ENCODE measurements at places on chromosomes 1 and 21.

DNA sequence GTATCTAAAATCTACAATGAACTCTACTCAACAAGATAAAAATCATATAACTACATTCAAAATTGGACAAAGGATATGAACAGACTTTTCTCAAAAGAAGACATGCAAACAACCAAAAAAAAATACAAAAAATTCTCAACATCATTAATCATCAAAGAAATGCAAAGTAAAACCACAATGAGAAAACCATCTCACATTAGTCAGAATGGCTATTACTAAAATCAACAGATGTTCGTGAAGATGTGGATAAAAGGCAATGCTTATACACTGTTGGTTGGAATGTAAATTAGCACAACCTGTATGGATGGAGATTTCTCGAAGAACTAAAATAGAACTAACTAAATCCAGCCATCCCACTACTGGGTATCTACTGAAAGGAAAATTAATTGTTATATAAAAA lies 1080.8 kb downstream of the AMY1C start:
- DNase-seq, result no peak

DNA sequence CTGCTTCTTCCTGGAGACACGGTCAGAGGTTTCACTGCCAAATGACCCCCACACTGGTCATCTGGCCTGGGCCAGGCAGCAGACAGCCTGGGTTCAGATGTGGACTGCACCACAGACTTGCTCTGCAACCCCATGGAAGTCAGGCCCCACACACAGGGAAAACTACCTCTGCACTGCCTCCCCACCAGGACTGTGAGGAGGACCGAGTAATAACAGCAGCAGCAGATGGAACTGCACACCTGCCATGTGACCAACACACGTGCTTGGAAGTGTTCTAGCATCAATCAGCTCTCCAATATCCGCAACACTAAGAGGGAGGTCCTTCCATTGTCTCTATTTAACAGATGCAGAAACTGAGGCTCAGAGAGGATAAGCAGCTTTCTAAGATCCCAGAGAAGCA lies 51.4 kb downstream of the SLC9A1 start:
- DNase-seq, result no peak

DNA sequence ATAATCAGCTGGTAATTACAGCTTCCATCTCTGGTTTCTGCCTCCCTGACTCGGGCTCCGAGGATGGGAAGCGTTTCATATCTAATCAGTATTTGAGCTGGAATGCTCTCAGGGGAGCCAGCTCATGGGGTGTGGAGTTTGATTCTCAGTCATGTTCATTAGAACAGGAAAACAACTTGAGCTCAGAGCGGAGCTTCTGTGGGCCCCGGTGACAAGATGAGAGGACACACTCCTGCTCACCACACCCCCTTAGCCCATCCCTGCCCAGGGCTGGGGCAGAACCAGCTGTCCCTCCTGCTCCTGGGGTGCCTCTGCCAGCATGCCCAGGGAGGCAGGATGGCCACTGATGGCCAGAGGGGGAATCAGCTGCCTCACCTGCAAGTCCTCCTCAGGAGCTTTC lies 726.0 kb downstream of the PTPRU start:
- no peak for DNase-seq

DNA sequence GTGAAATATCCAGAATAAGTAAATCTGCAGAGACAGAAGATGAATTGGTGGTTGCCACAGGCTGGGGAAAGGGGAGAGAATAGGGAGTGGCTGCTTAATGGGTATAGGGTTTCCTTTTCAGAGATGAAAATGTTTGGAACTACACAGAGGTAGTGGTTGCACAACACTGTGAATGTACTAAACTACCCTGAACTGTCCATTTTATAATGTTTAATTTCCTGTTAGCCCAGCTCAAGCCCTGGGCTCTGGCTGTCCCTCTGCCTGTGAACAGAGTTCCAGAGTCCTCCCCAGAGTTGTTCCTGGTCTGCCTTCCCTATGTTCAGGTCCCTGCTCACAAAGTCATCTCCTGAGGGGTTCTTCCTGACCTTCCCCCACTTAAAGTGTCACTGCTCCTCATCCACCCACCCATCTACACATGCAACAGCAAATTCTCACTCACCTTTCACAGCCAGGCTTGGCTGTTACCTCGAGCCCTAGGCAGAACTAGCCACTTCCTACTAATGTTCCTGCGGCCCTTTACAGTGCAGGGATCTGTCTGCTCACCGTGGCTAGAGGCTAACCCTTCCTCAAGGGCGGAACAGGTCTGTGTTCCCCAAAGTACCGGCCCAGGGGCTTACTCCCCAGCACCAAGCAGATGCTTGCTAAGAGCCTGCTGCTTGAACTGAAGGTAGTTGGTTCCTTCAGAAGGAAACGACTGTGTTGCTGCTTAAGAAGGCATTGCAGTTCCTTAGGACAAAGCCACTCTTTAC lies 22.4 kb downstream of the DHCR24 start:
- DNase-seq, result no peak

GRCh38 chr1:2255420-2256369 lies 27.6 kb downstream of the SKI start:
- no peak for DNase-seq

DNA sequence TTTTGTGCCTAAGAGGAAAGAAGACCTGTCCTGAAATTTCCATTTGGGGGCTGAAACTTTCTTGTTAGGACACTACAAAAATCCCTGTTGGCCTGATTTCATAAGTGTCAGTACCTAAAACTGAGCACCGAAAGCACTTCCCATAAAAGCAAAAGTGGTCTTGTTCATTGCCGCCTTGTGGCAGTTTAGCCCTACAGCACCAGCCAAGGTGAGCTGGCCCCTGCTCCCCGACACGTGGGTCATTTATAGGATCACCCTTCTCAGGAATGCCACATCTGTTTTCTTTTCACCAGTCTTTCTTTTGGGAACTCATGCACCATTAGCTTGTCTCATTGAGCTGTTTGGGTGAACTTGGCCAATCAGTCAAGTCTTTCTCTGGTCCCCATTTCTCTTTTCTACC lies 155.8 kb upstream of the KAZN start:
- DNase-seq, result no peak

GRCh38 chr1:60073605-60074278 lies at the start of gene C1orf87:
Gene C1orf87, minus strand, starts transcription at chr1:60073770. Its CDS starts 1,127 bp downstream, at chr1:60072643.
- peak; percentile 28 for DNase-seq

DNA sequence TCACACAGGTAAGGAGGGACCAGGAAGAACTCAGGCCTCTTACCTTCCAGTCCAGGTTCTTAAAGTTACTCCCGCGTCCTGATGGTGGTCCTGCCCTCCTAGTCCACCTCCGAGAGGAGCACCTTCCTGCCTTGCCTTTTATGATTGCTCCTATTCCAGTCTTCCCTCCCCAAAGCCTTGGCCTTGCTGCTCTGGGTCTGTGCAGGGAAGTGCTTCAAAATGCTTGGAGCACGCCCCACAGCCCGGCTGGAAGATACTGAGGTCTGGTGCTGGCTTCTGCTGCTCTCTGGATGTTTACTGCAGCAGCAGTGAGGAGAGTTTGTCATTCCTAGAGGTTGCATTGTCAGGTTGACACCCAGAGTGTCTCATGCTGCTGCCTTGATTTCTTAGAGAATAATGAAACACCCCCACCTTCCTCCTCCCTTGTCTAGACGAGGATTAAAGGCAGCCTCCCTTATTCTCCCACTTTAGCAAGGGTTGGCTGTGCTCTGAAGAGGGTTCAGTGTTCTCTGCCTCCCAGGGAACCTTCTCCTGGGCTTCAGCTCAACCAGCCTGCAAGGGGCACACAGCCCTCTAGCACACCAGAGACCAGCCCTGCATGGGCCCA lies 142.2 kb upstream of the CACNA1E start:
- DNase-seq, result no peak

- no peak for DNase-seq
These were observed 725 bp downstream of the RTCA start for GRCh38 chr1:100266741-100267140.

- no peak for DNase-seq
These were observed 51.5 kb upstream of the KIRREL1 start for GRCh38 chr1:157941939-157942338.

DNA sequence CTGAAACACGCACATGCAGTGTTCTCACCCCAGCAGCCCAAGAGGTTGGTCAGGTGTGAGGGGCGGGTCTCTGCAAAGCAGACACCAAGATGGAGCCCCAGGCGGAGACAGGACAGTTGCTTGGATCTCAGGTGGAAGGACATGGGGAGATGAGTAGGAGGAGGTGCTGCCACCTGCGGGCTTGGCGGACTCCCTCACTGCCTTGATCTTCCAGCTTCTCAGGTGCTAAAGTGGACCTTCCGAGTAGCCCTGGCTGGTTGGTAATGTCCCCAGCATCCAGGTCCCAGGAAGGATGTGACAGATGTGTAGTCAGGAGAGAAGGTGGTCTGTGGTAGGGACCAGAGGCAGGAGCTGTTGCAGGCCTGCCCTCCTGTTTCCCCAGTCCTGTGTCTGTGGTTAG lies 114.1 kb downstream of the AJAP1 start:
- no peak for DNase-seq

DNA sequence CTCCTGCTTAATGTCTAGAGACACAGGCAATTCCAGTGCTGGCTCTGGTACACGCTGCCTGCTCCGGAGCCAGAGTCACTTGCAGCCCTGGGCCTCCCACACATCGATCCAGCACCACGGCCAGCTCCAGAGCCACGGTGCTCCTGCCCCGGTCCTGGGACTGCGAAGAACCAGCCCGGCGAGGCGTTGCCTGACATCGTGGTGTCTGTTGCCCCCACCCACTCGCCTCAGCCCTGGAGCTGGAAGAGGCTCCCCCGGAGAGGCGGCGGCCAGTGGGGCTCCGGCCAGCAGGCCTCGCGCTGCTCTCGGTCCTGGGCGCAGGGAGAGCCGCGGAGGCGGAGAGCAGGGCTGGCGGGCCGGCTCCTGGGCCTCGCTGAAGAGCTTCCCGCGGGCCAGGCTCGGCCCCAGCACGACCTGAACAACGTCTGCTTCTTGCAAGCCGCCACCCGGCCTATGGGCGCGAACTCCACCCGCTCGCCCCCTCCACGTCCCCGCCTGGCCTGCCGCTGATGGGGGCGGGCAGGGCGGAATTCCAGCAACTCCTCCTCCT lies 364.8 kb downstream of the CEP170 start:
- no peak for DNase-seq

DNA sequence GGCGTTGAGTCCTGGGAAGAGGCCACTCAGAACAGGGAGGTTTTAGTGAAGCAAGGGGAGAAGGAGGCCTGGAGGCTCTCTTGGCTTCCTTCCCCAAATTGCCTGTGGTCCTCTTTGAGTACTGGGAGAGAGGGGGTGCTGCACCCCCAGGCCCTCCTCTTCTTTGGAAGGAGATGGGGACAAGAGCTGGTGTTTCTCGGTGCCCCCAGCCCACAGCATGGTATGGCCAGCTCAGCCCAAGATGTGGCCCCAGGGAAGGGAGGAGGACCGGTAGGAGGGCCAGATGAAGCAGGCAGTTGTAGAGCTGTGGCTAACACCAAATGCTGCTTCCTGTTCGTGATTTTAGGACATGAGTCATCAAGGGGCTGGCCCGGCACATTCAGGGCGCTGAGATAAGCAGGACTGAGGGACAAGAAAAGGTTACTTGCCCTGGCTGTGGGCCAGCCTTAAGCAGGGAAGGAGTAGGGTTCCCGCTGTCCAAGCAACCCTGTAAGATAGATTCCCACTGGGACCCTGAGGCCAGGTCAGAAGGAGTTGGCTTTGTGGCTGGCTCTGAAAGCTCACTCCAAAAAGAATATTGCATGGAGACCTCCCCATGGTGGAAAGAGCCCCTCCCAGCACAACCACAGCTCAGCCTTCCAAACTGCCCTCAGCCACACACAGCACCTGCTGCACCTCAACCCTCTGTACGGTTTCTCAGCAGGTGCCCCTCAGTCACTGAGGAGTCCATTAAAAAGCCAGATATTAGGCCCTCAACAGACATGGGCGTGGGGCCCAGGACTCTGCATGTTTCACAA lies 4.9 kb upstream of the TNFRSF1B start:
- DNase-seq, result no peak

DNA sequence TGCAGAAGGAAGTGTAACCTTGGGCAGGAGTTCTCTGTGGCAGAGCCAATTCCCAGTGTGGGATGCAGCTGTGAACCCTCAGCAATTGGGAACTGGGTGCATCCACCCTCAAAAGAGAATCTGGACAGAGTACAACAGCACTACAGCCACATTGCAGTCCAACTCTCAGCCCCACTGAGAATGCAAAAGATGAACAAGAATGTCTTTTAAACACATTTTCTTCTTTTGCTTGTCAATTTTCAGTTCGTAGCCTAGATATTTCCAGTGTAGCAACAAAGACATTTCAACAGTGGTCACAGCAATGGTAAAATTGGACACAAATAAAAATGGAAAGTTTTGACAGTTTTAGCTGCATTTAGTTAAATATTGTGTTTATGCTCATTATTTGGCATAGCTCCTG lies 114.0 kb upstream of the APP start:
- no peak for DNase-seq

GRCh38 chr1:97204468-97204867 lies 482.9 kb downstream of the PTBP2 start:
- no peak for DNase-seq

- no peak for DNase-seq
These were observed 71.4 kb downstream of the CDC7 start for GRCh38 chr1:91572044-91572443.

DNA sequence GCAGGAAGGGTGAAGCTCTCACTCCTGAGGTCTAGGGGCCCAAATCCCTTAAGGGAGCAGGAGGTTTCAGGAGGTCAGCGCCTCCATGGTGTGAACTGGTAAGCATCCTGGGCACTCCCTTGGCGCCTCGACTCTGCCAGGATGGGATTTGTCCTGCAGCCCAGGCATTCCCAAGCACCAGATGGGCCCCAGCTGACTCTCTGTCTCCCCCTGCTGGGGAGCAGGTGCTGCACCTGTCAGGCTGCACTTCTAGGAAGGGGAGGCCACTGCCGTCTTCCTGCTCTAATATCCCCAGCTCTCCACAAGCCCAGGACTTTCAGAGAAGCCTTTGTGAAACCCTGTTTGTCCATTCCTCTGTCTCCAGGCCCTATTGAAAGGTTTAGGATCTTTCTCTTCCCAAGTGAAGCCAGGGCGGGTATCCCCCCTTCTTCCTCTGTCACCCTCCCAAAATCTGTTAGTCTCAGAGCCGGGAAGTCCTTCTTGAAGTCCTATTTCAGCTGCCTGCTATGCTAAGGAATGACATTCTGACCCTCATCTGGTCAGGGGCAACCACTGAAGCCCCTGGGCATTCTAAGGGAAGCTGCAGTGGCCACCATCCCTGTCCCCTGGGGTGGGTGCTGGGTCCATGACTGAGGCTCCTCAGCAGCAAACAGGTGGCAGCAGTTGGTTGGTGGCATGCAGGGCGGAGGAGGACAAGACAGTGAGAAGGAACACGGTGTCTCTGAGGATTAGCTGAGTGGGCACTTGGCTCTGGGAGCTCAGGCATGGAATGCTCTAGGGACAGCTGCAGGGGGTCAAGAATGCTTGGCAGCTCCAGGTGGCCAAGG lies 3.2 kb downstream of the MYBPH start:
- DNase-seq, result no peak

GRCh38 chr1:97524211-97524610 lies 396.6 kb downstream of the DPYD start:
- DNase-seq, result no peak

- DNase-seq, result peak; percentile 69
These were observed 32.4 kb upstream of the ENO1 start for GRCh38 chr1:8910914-8911313.

- DNase-seq, result no peak
These were observed 17.2 kb downstream of the DRAXIN start for GRCh38 chr1:11708554-11709350.

- DNase-seq, result no peak
These were observed 73.4 kb downstream of the RABGAP1L start for GRCh38 chr1:174232761-174233160.

All from NCI-H748 treated with DMSO at 0.1 percent for 48 hours (cell line).